ENCODE measurements at places on chromosomes 6 and 20. TPM values are rescaled to one million over a fixed set of nuclear protein-coding genes. Genes with fewer than 3 reads are reported as not detected.
A peak's percentile ranks its signal among the peaks of the same experiment; 100 is the strongest.

DNA sequence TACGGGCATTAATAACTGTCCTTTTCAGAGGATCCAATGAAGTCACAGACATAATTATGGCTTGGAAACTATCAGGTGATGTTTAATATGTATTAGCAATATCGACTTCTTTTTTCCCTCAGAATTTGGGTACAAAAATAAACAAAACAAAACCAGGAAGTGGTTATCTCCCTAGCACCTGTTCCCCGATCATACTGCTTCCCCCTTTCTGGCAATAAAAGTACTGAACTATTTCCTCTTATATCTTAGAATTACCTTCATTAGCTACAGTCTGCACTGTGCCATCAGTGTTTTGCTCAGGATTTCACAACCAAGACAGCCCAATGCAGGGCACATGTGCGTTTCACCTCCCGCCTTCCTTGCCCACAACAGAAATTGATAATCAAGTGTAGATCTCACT is 216.9 kb upstream of the BTBD3 start:
- no peaks in the 10 kb centered on the region for H3K36me3 ChIP-seq
- H3K4me1 ChIP-seq = no peaks in the 10 kb centered on the region
- H3K4me3 ChIP-seq = no peak overlapping the region

- H3K27ac ChIP-seq = no peak overlapping the region
- no peaks in the 10 kb centered on the region for H3K4me1 ChIP-seq
- no peaks in the 10 kb centered on the region for H3K36me3 ChIP-seq
- no peak for DNase-seq
Measured at GRCh38 chr6:25713824-25714223, 40.7 kb upstream of the SLC17A4 start.

- H3K27ac ChIP-seq = no peak overlapping the region
- no peaks in the 10 kb centered on the region for H3K27me3 ChIP-seq
- no peaks in the 10 kb centered on the region for H3K4me1 ChIP-seq
- H3K4me3 ChIP-seq = no peak overlapping the region
- DNase-seq = no peak
- H3K36me3 ChIP-seq = no peaks in the 10 kb centered on the region
Measured at GRCh38 chr6:81997090-81997926, 244.8 kb upstream of the TENT5A start.

DNA sequence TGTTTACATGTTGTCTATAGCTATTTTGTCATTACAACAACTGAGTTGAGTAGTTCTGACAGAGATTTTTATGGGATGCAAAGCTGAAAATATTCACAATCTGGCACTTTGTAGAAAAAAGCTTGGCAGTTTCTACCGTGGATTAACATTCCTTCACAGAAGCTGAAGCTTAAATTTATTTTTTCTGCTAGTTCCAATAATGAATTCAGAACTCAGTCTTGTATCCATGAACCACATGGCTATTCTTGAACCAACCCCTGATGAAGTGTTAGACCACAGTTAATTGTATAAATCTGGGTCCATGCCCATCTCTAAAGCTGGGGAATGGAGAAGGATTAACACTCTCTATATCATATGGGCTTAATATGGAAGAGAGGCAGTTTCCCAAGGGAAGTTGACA is 743.8 kb upstream of the FLRT3 start:
- DNase-seq = no peak
- H3K27ac ChIP-seq = no peak overlapping the region
- no peak overlapping the region for H3K4me3 ChIP-seq

DNA sequence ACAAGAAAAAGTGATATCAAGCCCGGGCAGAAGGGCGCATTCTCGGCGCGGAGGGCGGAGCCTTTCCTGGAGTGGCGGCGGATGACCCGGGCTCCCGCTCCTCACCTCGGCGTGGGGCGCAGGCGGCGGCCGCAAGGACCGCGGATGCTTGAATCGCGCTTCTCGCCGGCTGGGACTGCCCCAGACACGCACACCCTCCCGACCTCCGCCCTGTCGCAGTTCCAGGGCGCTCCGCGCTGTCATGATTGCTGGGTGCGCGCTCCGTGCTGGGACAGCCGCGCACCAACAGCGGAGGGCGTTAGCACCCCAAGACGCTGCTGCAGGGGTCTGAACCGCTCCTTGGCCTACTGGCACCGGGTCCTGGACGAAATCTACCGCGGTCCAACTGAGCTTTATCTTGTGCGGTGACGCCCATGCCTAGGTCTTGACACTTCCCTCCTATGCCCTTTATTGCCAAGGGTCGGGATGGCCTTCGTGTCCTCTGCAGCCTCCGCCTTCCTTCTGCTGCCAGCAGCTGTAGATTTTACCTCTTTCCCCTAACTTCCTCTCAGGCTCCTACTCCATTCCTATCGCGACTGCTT is 43.3 kb downstream of the IRAK1BP1 start:
- no peaks in the 10 kb centered on the region for H3K36me3 ChIP-seq
- no peak overlapping the region for H3K27ac ChIP-seq
- H3K4me3 ChIP-seq = peak overlapping the region; percentile 67
- DNase-seq = no peak
- no peaks in the 10 kb centered on the region for H3K4me1 ChIP-seq
- H3K27me3 ChIP-seq = peaks cover 3% of the 10 kb centered on the region

DNA sequence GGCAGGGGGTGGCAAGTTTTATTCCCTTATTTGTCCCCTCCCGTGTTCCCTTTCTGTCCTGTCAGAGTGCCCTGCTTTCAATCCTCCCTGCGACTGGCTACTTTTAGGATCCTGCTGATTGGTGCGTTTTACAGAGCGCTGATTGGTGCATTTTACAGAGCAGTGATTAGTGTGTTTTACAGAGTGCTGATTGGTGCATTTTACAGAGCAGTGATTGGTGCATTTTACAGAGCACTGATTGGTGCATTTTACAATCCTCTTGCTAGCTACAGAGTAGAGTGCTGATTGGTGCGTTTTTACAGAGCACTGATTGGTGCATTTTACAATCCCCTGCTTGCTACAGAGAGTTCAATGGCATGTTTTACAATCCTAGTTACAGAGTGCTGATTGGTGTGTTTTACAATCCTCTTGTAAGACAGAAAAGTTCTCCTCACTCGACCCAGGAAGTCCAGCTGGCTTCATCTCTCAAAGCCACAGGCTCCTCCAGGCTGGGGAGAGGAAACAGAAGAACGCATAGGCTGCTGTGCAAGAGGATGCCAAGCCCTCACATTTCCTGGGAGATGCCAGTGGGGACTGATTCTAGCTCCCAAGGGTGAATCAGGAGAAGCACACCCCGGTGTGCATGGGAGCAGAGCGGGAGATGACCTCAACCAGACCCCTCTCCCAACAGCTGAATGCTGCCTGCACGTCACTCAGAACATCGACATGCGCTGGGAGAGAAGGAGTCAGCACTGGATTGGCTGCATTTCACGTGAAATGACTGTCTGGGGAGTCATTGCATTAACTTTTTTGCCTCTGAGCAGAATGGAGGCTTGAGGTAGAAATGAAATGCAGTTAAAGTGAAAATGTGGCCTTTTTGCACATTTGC is 48.3 kb upstream of the SLC22A23 start:
- H3K4me1 ChIP-seq = no peaks in the 10 kb centered on the region
- peaks cover 3% of the 10 kb centered on the region for H3K27me3 ChIP-seq
- no peaks in the 10 kb centered on the region for H3K36me3 ChIP-seq
- H3K27ac ChIP-seq = no peak overlapping the region
- no peak overlapping the region for H3K4me3 ChIP-seq

- H3K27me3 ChIP-seq = no peaks in the 10 kb centered on the region
- H3K4me3 ChIP-seq = no peak overlapping the region
- no peaks in the 10 kb centered on the region for H3K36me3 ChIP-seq
- no peak overlapping the region for H3K27ac ChIP-seq
Measured at GRCh38 chr6:145844933-145845540, 30.4 kb upstream of the FBXO30 start.

Gene PLN
- total RNA-seq = not detected

Gene MOXD1
- total RNA-seq = 0.13 TPM

Measured in T-cell (primary cell).